NCI-H1092 (cell line): ENCODE measurements at places on chromosomes 12 and 14.

- no peak for DNase-seq
Observed at GRCh38 chr12:46958053-46958452, 121.4 kb upstream of the PCED1B start.

GRCh38 chr12:126907900-126908764 lies 1358.8 kb upstream of the TMEM132C start:
- no peak for DNase-seq

GRCh38 chr14:78974691-78975090 lies 804.5 kb downstream of the NRXN3 start:
- DNase-seq = no peak

DNA sequence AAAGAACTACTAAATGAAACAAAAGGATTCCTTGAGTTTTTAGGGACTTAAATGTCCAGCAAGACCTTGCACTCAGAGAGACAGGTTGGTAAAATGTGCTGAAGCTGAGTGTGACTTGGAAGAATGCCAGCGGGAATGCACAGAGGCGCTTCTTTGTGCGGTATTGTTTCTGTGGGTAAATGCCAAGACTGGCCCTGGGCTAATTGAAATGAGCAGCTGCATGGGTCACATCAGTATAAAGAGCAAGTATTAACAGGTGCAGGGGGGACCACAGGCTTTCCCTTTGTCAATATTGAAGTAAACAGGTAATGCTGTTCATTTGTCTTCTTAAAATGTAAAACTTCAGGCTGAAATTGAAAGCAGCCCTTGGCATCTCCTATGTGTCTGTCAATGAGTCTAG lies 74.3 kb downstream of the LMO3 start:
- peak; percentile 92 for DNase-seq

- DNase-seq = no peak
Observed at GRCh38 chr12:65892841-65893251, 68.6 kb downstream of the HMGA2 start.

- DNase-seq = no peak
Observed at GRCh38 chr12:74747305-74747704, 209.7 kb downstream of the ATXN7L3B start.
